ENCODE measurements at places on chromosomes 3 and 15.

- no peak for DNase-seq
Observed at GRCh38 chr3:71142441-71143161, 440.9 kb downstream of the FOXP1 start.

DNA sequence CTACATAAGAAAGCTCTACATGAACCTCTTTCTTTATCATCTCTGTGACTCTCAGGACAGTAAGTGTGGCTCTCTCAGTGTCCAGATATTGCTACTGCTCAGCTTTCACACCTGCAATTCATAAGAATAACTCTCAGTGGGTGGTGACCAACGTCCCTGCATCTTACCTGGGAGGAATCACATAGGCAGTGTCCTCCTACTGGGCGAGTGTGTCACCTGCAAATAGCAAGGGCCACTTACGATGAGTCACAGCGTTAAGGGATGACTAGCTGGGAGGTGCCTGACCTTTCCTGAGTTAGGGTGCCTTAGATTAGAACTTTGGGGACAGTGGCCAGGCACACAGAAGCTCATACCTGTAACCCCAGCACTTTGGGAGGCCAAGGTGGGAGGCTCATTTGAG, 90.8 kb upstream of the C3orf80 start:
- peak; percentile 32 for DNase-seq

GRCh38 chr15:25801586-25802284, 61.4 kb downstream of the ATP10A start:
- DNase-seq = no peak

DNA sequence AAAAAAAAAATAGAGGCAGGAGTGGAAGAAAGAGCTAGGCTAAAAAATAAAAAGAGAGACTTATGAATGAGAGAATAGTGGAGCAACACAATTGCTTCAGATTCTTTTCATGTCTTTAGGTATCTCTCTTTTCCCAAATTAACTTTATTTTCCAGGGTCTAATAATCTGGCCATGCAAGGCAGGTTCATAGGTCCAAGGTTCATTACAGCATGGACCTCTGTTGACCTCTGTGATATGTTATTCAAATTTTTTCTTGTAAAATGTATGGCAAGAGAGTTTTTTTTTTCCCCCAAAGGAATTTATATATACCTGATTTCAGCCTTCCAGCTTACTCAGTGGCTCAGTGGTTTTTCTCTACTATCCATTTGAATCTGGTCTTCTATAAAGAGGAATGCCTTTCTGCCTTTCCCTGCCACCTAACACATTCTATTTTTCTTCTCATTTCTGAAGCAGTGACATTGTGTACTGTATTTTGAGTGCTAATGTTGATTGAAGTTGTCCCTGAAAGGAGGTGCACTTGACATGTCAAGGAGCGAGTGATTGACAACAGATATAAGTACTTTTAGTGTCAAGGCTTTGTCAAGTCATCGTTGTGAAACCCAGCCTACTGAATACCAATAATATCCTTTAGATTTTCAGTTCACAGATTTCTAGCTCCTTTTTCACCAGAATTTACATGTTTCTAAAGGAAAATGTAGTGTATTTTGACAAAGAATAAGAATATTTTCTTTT, 118.5 kb downstream of the MAP2K5 start:
- no peak for DNase-seq

- peak; percentile 15 for DNase-seq
Observed at GRCh38 chr15:62254137-62254934, 89.3 kb upstream of the C2CD4B start.

DNA sequence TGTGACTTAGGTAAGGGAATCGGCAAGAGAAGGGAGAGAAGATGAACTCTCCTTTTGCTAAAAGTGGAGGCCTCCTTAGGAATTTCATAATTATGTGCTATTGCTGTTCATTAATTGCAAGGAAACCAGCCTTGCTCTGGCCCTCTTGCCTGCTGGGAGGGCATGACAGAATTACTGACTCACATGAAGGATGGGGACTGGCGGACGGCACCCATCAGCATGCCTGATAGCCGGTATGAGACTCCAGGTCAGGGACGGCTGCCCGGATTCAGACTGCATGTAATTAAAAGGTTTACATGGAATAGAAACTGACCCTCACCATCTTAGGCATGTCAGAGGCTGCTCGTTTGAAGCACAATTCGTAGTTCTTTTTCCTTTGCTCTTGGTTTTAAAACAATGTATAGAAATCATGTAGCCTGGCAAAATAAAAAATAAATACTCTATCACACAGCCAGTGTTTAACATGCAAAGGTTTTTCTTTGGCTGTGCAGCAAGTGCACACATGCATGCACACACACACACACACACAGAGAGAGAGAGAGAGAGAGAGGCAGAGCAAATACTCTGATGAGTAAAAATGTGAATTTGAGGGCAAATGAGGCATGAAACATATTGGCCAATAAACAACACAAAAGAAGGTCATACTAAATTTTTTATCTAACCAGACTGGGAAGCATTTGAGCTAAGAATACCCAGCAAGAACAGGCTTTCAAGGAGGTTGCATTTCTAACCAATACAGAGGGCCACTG, 82.7 kb downstream of the FOXB1 start:
- DNase-seq = no peak

DNA sequence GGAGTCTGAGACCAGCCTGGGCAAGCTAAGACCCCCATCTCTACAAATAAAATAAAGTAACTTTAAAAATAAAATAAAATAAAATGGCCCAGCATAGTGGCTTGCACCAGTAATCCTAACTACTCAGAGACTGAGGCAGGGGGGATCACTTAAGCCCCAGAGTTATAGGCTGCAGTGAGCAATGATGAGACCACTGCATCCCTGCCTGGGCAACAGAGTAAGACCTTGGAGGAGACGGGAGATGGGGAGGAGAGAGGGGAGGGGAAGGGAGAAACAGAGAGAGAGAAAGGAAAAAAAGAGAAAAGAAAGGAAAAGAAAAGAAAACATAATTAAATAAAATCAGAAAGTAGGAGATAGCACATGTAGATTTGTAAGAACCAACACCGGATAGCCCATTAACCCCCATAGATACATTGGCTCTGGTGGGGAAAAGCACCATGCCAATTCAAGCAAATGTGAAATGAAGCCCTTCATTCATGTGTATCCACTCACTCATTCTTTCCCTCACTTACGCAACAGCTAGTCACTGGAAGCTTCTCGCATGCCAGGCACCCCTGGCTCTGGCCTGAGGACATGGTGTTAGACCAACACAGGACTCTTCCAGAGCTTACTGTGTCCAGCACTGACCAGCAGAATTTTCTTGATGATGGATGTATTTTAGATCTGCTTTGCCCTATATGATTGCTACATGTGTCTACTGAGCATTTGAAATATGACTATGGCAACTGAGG, 183.2 kb downstream of the MAGI1 start:
- no peak for DNase-seq

- peak; percentile 17 for DNase-seq
Observed at GRCh38 chr15:41790756-41791546, 16.7 kb downstream of the MAPKBP1 start.

- DNase-seq = no peak
Observed at GRCh38 chr3:140152851-140153639, 218.1 kb downstream of the CLSTN2 start.

DNA sequence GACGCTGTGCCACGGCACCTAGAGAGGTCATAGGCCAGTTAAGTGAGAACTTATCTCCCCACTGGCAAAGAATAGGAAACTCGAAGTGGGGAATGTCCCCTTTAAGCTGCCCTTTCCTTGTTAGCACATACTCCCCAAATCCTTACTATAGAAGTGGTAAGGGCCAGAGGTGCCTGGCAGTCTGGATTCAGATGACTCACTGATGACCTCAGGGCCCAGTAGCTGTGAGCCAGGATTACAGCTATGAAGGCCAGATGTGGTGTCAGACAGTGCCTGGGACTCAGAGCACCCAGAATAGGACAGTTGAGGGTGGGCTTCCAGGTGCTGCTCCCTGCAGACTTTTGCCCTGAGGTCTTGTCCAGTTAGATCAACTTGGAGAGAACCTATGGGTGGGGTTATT, 37.7 kb downstream of the PDIA5 start:
- peak; percentile 55 for DNase-seq

- no peak for DNase-seq
Observed at GRCh38 chr3:178440043-178440442, 96.2 kb upstream of the KCNMB2 start.

GRCh38 chr15:101410612-101411011, 78.9 kb downstream of the PCSK6 start:
- DNase-seq = no peak

DNA sequence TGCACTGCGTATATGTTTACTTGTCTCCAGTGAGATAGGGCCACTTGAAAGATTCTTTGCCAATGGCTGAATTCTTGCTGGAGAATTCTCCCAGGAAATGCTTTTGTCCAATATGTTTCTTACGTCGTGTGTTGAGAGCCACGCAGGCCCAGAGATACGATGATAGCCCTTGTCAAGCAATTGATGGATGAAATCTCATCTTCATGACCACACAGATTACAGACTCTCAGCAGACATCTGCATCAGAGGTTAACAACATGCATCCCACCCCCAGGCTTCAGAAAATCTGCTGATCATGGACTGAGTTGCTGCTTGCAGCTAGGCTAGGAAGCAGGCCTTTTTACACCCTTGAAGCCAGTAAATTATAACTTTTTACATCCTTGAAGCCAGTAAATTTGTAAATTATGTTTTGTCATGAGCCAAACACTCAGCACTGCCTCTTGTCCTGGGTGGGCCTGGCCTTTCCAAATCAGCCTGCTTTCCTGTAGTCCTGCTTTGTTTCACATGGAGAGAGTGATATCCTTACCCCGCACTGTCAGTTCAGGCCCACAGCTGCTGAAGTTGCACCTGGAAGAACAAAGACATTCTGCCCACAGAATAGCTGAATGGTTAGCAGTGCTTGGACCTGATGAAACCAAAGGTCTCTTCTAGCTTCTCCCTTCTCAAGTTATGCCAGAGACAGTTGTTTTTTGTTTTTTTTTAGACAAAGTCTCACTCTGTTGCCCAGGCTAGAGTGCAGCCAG, 84.4 kb downstream of the GPR156 start:
- no peak for DNase-seq

- no peak for DNase-seq
Observed at GRCh38 chr3:117144853-117145252, 435.3 kb downstream of the TUSC7 start.

- no peak for DNase-seq
Observed at GRCh38 chr15:92273723-92274122, 120.0 kb upstream of the ST8SIA2 start.

- DNase-seq = peak; percentile 39
Observed at GRCh38 chr3:37097776-37098175, 76.6 kb downstream of the LRRFIP2 start.

- no peak for DNase-seq
Observed at GRCh38 chr3:72261566-72262564, 476.9 kb upstream of the PROK2 start.

- DNase-seq = no peak
Observed at GRCh38 chr3:16904423-16905417, 20.0 kb downstream of the PLCL2 start.

DNA sequence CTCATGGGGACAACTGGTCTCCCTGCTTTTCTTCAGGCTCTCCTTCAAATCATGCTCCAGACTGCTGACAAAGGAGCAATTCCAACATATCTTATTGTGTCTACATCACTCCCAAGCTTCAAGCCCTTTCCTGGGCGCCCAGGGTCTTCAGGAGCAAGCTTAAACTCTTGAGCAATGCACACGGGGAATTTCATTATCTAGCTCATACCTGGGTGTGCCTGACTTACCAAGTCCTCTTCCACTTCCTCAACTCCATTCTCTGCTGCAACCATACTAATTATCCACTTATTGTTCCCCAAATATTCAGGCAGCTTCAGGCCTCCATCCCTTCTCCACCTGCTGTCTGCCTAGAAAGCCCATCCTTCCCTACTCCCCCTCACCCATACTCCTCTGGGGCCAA, 50.6 kb downstream of the B3GNT5 start:
- DNase-seq = no peak
